Hepatocyte (in vitro differentiated cells): ENCODE measurements at places on chromosomes 6 and 20.

GRCh38 chr6:30686009-30686907 is at the start of gene PPP1R18:
Gene PPP1R18 (minus strand): TSS chr6:30686645. CDS start chr6:30686018, 627 bp downstream.
- DNase-seq, result peak; percentile 83

GRCh38 chr20:16390991-16391390 is 182.3 kb downstream of the KIF16B start:
- DNase-seq, result no peak

DNA sequence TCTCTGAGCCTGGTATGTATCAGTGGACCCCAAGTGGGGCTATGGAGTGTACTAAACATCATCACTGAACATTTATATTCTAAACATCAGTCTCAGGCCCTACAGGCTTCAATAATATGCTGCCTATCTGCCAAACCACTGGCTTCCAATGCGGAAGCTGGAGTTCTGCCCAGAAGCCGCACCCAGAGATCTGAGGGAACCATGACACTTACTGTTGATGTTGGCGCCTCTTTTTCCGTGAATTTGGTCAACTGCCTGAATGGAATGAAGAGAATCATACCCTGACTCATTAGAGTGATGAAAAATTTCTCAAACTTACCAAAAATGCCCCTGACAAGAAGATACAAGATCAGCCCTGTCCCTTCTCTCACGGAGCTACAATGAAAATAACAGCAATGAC is 66.2 kb downstream of the SLC22A23 start:
- no peak for DNase-seq

DNA sequence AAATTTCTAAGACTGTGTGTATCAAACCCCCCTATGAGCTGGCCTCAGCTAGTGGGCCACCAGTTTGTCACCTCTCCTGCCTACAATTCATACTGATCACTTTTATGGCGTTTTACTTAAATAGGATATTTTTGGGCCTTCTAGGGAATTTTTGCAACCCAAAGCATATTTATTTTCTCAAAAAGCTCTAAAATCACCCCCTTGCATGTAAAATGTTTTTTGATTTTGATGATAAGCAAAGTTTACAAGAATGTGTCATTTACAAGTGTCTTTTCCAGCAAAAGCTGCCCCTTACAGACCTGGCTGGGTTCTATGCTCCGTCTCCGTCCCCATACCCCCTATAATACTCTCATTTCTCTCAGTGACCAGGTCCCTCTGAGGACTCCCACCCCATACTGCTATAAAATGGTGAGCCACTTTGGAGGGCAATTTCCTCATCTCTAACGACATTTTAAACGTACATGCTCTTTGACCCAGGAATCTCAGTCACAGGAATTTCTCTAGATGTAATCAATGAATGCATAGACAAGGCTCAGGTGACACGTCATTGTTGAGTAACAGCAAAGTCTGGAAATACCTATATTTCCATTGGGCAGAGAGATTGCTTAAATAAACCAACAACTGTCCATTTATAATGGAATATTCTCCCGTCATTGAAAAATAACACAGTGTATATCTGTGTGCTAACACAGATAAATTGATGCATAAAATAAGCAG is 13.9 kb upstream of the OCSTAMP start:
- no peak for DNase-seq

GRCh38 chr6:165573671-165574070 is 89.4 kb downstream of the PDE10A start:
- DNase-seq, result peak; percentile 56

DNA sequence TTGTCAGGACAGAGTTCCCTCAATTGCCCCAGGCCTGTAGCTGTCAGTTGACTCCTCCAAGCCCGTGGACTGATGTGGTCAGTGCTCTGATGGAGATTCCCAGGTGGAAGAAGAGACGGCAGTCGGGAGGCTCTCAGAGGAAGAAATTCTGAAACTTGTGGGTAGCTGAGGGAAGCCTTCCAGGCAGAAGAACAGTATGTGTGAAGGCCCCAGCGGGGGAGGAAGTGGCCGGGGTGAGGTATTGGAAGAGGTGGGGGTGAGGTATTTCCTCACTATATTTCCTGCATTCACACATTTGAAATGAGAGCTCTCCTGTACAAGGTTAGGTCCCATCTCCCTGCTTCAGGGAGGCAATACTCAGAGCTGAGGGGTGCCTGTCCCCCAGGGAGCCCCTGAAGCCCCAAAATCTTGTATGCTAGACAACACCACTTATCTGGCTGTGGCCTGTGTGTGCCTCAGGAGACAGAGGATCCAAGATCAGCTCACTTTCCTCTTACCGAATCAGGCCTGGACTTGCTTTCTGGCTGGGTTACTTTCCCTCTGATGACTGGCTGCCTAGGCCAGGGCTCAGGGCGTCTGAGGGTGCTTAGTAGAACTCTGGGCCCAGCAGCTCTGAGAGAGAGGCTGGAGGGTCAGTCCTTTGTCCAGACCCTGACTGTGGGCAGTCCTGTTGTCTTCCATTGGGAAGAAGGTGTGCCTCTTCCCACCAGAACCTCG is 49.3 kb upstream of the MYL9 start:
- peak; percentile 2 for DNase-seq

DNA sequence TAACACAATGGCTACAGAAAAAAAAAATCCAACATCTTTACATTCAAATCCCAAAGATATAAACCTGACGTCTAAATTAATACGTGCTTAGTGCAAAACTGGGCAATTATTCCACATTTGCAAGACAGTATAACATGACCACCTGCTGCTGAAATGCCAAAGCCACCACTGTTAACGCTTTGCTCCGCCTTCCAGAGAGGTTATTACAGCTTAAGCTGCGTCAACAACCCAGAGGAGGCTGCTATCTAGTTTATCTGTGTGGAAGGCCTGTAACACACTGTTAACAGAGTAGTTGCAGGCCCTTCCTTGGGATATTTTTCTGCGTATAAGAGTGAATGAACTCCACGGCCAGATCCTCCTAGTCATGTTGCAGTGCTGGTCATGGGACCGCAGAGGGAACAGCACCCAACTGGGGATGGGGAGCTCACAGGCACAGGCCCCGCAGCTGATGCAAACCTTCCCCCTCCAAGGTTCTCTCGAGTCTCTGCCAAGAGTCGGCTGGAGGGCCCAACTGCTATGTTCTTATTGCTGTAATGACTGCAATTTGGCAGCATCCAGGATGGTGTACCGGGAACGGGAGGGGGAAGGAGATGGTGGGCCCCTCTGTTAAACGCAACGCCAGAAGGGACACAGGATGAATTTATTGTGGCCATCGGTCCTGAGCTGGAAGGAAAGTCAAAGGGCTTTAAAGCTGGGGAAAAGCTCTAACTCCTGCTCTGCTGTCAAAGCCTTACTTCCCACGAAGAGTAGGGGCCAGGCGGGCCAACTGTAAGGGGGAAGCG is 993 bp upstream of the NCOA7 start:
- DNase-seq, result peak; percentile 73

DNA sequence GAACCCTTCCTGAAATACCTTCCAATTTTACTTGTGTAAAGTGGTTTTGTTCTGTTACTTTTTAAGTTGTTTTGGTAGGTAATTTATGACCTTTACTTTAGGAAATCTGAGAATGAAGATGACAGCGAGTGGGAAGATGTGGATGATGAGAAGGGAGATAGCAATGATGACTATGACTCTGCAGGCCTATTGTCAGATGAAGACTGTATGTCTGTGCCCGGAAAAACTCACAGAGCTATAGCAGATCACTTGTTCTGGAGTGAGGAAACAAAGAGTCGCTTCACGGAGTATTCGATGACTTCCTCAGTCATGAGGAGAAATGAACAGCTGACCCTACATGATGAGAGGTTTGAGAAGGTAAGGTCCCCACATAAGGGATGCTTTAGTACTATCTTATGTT is 6.6 kb upstream of the ZC2HC1B start:
- no peak for DNase-seq

DNA sequence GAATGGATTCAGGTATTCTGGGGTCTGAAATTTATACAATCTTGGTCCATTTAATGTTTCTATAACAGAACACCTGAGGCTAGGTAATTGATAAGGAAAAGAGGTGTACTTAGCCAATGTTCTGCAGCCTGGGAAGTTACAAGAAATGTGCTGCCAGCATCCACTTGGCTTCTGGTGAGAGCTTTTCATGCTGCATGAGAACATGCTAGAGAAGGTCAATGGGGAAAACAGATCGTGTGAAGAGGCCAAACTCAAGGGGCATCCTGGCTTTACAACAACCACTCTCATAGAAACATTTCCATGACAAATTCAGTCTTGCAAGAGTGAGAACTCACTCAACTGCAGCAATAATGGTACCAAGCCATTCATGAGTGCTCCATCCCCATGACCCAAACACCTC is 16.8 kb downstream of the IL22RA2 start:
- DNase-seq, result no peak

DNA sequence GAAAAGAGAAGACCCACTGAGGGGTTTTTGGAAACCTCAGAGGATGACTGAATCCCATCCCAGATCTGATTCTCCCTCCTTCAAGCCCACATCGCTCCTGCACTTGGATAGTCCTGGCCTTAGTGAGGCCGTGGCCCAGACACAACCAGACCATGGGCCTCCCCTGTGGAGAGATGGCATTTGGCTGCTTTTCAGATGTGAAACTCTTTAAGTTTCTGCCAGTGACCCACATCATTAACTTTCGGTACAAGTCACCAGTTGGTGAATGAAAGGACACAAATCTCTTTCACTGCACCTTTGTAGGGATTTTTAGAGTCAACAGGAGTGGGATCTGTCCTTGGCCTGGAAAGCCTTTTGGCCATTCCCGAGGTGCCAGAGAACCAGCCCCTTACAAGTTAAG is 116.6 kb downstream of the SASH1 start:
- DNase-seq, result no peak

DNA sequence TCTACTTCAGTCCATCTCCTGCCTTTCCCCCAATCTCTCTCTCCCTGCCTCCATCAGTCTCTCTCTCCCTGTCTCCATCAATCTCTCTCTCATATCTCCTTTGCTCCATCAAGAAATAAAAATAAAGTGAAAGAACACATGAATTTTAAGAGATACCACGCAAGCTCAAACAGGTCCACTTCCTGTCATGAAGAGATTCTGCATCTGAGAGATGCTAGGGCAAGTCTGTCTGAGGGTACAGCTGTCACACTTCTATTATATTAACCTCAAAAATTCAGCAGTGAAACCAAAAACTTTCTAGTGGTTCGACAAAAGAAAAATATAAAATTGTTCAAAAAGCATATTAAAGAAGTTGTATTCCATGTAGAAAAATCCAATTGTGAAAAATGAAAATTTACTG is 296.8 kb upstream of the RSPO3 start:
- no peak for DNase-seq

GRCh38 chr6:12291071-12291838 is 1.1 kb downstream of the EDN1 start:
- no peak for DNase-seq

DNA sequence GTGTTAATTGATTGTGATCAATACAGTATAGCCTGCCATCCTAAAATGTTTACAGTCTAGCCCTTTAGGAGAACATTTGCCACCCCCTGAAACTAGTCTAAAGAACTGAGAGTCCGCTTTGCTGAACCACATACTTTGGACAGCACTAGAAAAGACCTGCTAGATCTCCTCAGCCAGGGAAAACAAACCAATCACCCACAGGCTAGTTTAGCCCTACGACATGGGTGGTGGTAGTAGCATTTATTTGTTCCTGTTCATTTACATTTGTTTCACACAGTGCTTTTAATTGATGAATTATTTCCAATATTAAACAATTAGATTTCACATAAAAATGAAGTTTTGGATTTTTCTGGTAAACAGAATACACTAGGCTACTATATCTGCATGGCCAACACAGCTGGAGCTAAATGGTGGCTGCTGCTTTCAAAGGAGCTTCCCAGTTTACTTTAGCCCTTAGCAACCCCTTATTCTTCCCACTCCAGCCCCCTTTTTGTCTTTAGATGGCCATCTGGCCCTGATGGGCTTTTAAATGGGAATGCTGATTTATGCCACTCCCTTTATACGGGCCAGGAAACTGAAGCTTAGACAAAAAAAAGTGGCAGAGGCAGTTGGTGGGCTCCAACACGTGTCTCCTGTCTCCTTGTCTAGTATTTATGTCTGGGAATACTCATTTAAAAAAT is 72.4 kb downstream of the ADGRG6 start:
- DNase-seq, result no peak

- DNase-seq, result no peak
These were observed 38.2 kb upstream of the TIAM2 start for GRCh38 chr6:154956771-154957522.

GRCh38 chr6:144063246-144063743 is 32.1 kb downstream of the SF3B5 start:
- DNase-seq, result peak; percentile 9

- DNase-seq, result peak; percentile 92
These were observed at the start of gene HACE1 for GRCh38 chr6:104859225-104860146. Gene HACE1 (minus strand): TSS chr6:104859919. CDS start chr6:104859642, 277 bp downstream.

GRCh38 chr6:32845384-32845884 is 1.6 kb upstream of the PSMB8 start:
- no peak for DNase-seq
